ENCODE measurements at places on chromosomes 4 and X. TPM values are rescaled to one million over a fixed set of nuclear protein-coding genes. Genes with fewer than 3 reads are reported as not detected.

- peak; percentile 48 for DNase-seq
Observed at GRCh38 chrX:153903991-153904957, at the start of gene AVPR2. Gene AVPR2 (plus strand): TSS chrX:153904673. CDS start chrX:153905146, 473 bp downstream.

DNA sequence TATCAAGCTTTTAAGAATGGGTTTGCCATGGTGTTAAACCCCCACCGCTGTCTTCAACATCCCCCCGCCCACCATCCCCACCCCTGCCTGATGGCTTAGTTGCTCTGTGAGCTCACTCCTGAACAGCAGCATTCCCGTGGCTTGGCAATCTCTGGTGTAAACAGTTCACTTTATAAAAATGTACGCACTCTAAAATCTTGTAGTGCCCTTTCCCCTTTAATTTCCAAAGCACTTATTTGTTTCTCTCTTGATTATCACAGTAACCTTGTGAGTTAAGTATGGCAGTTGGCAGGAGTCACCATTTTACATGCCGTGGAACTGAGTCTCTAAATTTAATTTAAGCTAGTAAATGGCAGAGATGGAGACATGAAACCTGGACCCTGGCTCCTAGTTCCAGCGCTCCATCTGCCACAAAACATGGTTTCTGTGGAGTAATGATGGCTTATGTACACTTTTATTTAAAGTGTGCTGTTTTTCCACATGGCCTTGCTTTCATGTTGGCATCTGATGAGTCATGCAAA lies 123.1 kb downstream of the AFF1 start:
- DNase-seq: no peak

The PTCHD1 gene
- 0.02 TPM for total RNA-seq

DNA sequence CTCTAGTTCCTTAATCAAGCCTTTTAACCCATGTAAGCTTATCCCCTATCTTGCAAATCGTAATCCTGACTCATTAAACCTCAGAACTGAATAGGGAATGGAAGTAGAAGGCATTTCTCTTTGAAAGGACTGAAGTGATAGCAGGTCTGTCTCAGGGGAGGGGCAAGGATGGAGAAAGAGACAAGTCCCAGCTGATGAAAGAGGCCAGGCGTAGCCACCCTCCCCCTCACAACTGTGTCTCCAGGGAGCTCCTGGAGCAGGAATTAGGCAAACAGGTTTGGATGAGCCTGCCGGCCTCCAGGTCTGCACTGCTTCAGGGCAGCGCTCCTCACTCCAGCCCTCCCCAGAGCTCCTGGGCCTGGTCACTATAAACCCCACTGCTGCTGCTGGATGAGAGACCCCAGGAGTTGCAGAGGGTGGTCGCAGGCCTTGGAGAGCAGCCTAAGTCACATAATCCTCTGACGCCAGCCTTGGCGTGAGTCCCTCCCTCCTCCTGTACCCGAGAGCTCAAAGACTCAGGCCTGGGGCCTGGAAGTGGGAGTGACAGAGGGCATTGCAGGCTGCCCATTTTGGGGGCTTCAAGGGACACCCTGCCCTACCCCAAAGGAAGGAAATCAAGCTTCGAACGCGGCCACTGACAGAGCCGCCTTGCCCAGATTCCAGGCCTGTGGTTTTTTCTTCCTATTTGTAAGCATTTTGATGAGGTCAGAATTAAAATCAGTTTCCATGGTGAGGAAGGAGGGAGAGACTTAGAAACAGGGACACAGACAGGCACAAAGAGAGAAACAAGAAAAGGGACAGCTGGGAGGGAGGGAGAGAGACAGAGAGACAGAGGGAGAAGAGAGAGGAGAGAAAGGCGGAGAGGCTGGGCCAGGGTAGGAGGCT lies 21.2 kb upstream of the MSX1 start:
- DNase-seq: no peak

DNA sequence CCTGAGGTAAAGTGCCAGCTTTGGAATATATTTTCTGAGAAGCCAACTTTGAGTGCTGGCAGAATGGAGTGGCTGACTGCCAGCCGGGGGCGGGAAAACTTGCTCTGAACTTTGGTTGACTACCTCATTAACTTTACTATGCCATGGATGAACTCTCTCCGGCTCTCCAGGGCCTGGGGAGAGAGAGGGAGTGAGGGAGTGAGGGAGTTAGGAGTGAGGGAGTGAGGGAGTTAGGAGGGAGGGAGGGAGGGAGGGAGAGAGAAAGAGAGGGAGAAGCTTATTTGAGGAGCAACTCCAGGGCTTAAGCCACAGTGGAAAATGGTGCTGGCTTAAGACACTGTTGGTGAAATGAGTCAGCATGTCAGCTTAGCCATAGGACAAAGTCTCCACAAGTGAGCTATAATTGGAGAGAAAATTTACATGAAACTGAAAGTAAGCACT lies 280.9 kb upstream of the RPS6KA3 start:
- no peak for DNase-seq

DNA sequence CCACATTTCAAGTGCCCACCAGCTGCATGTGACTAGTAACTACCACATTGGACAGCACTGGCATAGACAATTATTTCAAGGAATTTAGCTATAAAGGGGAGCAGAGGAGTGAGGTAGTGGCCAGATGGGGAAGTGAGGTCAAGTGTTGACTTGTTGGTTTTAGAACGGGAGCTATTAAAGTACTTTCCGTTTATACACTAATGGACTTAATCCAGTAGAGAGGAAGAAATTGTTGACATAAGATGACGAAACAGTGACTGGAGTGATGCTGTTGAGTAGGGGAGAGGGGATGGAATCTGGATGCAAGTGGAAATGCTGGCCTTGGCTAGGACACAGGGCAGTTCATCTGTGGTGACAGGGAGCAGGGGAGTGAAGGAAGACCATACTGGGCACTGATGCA lies 154.4 kb downstream of the AMMECR1 start:
- DNase-seq: no peak

GRCh38 chr4:151887816-151888180 lies 127.0 kb upstream of the GATB start:
- no peak for DNase-seq

- no peak for DNase-seq
Observed at GRCh38 chr4:56106180-56107147, 157.7 kb downstream of the CEP135 start.

The NHSL2 gene
- total RNA-seq: 7.5 TPM

DNA sequence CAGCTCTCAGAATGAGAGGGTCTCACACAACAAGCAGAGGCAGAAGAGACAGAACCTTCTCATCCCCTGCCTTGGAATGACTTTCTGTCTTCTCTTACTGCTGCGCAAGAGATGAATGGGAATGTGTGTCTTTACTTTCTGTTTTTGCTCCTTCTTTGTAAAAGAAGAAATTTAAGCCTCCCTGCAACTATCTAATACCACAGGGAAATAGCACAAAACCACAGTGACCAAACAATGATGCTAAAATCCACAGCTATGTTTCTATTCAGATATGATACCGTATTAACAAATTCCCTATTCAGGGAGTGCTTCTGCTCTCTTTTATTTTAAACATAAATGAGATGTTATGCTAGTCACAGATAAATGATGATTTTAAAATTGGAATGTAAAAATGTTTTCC lies 173.8 kb upstream of the RAI2 start:
- DNase-seq: no peak

DNA sequence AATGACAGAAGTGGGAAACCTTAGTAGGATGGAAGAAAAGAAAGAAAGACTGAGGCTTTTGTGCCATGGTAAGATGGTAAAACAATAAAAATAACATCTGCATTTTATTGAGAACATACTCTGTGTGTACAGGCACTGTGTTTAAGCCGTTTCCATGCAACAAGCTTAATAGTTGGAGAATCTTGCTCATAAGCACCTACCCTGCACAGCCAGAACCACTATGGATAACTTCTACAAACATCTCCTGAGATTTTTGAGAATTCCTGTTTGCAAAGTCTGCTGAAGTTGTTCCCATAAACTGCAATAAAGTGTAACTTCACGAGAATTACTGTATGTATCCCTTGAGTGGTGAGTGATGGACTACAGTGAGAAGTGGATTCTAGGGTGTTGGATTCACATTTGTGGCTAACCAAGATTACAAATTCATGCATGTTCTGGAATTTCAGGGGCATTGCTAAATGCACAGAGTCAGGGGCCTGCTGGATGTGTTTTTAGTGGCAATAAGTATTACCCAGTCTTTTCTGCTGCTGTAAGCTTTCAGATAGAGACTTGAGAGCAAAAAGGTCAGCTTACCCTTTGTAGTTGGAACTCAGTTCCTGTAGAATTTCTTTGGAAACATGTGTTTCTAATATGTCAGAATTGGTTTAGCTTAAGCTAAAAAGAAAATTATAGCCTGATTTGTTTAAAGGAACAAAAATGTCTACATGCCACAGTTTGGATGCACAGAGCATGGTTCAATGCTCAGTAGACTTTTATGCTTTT lies 132.5 kb downstream of the AFF1 start:
- DNase-seq: no peak

GRCh38 chrX:117919755-117920154 lies 196.9 kb downstream of the KLHL13 start:
- no peak for DNase-seq

- DNase-seq: no peak
Observed at GRCh38 chr4:112085156-112086035, 59.9 kb upstream of the FAM241A start.

The AADAT gene
- 1.8 TPM for total RNA-seq

The MAGEC1 gene
- not detected for total RNA-seq

- DNase-seq: no peak
Observed at GRCh38 chr4:74999714-75000309, 66.9 kb downstream of the PARM1 start.

DNA sequence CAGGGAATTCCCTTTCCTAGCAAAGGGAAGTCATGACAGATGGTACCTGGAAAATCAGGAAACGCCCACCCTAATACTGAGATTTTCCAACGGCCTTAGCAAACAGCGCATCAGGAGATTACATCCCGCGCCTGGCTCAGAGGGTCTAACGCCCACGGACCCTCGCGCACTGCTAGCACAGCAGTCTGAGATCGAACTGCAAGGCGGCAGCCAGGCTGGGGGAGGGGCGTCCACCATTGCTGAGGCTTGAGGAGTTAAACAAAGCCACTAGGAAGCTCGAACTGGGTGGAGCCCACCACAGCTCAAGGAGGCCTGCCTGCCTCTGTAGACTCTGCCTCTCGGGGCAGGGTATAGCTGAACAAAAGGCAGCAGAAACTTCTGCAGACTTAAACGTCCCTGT lies 507.7 kb downstream of the ZIC3 start:
- DNase-seq: no peak

The CACNA1F gene
- 0.14 TPM for total RNA-seq

- no peak for DNase-seq
Observed at GRCh38 chr4:132646186-132646585, 502.9 kb upstream of the PCDH10 start.

The CT45A1 gene
- total RNA-seq: not detected

GRCh38 chr4:74625981-74626380 lies 168.3 kb downstream of the BTC start:
- DNase-seq: no peak

- DNase-seq: peak; percentile 49
Observed at GRCh38 chr4:14916554-14917297, 85.6 kb upstream of the CPEB2 start.

DNA sequence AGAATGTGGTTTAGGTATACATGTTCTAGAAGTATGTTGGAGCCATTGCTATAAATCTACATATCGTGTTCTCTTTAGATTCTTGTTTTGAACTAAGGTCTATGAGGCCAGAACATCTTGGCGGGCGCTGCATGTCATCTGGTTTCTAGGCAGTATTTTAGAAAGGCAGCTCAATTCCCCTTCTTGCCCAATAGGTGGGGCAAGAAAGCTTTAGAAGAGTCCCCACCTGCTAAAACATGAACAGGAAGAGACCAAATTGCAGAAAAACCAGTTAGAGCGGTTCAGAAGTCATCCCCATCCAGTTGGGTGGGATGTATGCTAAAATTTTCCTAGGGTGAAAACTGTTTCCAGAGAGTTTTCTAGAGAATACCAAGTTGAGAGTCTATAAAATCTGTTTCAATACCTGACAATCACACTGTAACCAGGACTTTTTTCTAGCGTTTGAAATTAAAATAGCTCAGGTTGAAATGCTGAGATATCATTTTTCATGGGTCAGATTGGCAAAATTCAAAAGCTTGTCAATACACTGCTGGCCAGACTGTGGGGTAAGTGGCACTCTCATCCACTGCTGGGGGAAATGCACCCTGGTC lies 17.5 kb upstream of the SH3KBP1 start:
- DNase-seq: peak; percentile 4

The LONRF3 gene
- 6.1 TPM for total RNA-seq

DNA sequence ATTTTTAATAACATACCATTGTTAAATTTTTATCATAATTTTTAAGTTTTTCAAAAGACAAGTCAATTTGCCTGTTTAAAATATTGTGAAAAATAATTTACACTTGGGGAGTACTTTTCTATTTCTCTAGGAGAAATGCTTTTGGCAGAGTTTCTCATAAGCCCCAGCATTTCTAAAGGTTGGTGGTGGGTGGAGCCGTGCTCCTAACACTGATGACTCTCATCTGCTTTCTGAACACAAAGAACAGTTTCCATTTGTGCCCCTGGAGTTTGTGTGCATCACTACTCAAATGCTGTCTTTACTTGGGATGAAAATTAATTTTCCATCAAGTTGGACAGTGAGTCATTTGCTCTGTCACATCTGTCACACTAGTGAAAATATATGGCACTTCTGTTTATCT lies 57.6 kb downstream of the TNIP2 start:
- DNase-seq: no peak

DNA sequence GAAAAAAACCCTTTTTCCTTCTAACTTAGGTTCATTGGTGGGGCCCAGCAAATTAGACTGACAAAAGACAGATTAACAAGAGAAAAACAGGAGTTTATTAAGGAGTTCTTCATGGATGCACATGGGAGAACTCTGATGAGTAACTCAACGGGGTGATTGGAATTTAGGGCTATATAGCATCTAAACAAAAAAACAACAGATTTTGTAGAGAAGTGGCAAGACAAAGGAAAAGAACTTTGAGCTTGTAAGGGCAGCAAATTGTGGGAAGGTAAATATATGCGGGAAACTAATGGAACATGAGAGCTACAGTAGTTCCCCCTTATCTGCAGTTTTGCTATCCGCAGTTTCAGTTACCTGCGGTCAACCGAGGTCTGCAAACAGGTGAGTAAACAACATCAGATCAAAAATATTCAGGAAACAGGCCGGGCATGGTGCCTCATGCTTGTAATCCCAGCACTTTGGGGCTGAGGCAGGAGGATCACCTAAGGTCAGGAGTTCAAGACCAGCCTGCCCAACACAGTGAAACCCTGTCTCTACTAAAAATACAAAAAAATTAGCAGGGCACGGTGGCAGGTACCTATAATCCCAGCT lies 573.6 kb downstream of the ADGRL3 start:
- no peak for DNase-seq

DNA sequence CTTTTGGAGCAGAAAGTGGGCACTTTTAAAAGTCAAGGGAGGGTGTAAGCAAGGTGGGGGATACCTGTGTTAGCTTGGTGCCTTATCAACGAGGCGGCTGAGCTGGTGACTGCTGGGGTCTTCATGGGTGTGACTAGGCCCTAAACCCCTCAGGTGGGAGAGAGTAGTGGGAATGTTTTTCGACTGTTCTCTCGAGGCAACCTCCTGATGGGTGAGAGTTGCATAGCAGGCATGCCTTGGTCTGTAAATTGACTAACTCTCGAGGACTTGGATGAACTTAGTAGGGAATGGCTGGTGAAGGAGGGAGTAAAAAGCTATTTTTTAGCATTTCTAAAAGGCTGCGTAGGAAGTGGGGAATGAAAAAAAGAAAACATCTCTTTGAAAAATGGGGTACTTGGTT lies 80.0 kb downstream of the ARHGAP10 start:
- DNase-seq: no peak

Data from heart right ventricle (tissue), 16 donors.